ENCODE measurements at places on chromosomes 7 and 10. TPM values are rescaled to one million over a fixed set of nuclear protein-coding genes. Genes with fewer than 3 reads are reported as not detected.
A peak's percentile ranks its signal among the peaks of the same experiment; 100 is the strongest.

GRCh38 chr7:13236026-13236425 lies 548.6 kb downstream of the ARL4A start:
- DNase-seq, result no peak

- peak; percentile 46 for DNase-seq
Measured at GRCh38 chr10:100729862-100730724, 15.3 kb upstream of the PAX2 start.

GRCh38 chr7:75966190-75966961 lies 28.0 kb downstream of the TMEM120A start:
- DNase-seq, result peak; percentile 71

DNA sequence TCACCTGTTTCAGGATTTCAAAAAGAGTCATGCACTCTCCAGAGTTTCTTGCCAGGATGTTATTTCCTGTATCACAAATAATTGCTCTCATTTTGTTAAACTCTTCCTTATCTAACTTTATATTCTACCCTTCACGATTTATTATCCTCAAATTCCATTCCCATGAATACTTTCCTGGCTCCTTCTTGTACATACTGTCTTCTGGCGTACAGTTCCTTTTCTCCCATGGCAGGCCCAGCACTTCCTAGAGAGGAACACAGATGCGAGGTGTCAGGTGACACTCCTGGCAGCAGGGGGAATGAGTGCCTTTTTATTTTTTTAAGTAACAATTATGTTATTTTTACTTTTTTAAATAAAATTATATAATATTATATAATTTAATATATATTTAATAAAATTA lies 411.9 kb downstream of the TFEC start:
- no peak for DNase-seq

DNA sequence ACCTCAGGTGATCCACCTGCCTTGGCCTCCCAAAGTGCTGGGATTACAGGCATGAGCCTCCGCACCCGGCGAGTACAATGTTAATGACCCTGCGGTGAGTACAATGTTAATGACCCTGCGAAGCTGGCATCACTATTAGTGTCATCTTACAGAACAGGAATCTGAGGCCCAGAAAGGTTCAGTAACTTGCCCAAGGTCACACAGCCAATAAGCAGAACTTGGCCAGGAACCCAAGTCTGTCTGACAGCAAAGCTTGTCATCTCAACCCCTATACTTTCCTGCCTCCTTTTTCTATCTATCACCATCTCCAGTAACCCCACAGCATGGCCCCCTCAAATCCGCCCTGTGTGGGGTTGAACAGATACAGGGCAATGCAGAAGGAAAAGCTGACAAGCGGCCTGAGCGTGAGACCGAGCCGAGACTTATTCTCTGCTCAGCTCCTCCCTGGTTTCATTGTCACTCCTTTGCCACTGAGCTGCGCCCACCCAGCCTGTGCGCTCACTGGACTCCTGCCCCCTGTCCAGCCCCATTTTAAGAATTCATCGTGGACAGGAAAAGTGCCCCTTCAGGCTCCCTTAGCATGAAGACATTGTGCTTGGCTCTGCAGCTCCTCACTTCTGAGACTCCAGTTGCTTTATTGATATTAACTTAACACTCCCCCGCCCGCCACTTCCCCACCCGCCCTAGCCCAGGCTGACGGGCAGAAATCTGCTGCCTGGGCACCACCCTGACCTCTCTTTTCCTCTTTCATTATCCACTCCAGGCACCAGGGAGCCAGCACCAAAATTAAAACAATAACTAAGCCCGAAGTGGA lies 58.1 kb upstream of the LBX1 start:
- no peak for DNase-seq

- DNase-seq, result no peak
Measured at GRCh38 chr10:62079885-62080559, 178.5 kb downstream of the ARID5B start.

The TRIL gene
- total RNA-seq, result 1.4 TPM

The FGFBP3 gene
- 7.5 TPM for total RNA-seq
